Renal pelvis (tissue), 12 donors: ENCODE measurements at places on chromosomes 12 and 14.

DNA sequence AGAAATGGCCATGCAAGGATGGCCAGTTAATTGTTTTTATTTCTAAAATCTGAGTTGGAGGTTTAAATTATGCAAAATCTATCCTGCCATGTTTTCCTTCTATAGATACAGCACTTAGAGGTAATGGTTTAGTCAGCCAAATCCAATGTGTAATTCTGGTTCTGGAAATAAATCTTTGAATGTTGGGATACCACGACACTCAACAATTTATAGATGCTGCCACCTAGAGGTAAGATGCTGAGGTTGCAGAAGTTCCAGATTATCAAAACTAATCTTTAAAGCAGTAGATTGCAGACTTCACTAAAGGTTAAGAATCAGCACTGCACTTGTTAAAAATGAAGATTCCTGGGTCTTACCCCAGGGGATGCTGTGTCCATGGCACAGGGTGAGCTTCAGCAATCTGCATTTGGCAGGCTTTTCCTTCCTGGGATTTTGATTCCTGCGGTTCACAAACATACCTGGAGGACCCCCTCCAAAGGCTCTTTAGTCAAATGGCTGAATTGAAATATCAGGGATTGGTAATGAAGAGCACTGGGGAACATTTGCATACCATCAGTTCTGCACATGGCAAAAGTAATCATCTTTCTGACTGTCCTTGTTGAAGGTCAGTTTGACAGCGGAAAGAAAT lies 53.4 kb upstream of the ANO4 start:
- DNase-seq = peak; percentile 8

- no peak for DNase-seq
These were observed 37.0 kb upstream of the CMKLR1 start for GRCh38 chr12:108375986-108376663.

GRCh38 chr12:87597114-87597513 lies 432.1 kb downstream of the C12orf50 start:
- DNase-seq = no peak

- no peak for DNase-seq
These were observed 219.0 kb downstream of the NTF3 start for GRCh38 chr12:5650829-5651461.

- DNase-seq = peak; percentile 8
These were observed 32.4 kb downstream of the PLEKHG7 start for GRCh38 chr12:92735131-92735721.

GRCh38 chr12:9123781-9124382 lies 8.2 kb upstream of the A2M start:
- DNase-seq = no peak

DNA sequence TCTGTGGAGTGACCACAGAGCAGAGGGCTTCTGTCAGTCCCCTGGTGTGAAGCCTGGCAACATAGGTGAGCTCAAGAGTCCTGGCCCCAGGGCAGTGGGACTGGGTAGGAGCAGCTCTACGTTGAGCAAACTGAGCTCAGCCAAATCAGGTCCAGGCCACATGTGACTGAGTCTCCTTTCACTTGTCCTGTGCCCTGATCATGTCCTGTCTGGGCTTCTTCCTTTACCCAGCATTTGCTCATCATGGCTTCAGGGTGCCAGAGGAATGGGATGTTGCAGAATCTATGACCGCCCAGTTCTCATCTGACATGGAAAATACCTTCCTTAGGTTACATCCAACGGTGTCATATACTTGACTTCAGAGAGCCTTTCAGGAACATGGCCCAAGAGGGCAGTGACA lies 66.4 kb upstream of the GPATCH2L start:
- no peak for DNase-seq

DNA sequence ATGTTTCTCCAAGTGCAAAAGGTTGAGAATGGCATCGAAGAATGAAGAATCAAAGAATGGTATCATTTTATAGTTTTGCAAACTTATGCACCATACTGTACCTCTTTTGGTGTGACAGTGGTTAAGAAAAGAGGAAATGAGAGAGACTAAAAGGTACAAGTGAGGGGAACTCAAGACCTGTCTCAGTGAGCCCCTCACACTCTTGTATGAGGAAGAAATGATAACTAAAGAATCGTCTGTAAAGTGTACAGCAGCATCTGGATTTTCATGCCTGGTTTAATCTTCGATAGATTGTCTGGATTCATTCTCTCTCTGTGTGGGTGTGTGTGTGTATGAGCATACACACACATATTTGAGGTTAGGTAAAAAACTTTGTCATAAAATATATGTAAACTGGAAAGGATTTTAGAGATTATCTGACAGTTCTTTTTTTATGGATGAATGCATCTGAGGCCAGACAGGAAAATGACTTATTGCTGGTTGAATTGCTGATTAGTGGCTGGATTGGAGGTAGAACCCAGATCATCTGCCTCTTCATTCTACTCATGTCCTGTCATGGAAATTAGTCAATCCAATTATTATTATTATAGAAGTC lies 16.0 kb upstream of the SLC38A2 start:
- no peak for DNase-seq

DNA sequence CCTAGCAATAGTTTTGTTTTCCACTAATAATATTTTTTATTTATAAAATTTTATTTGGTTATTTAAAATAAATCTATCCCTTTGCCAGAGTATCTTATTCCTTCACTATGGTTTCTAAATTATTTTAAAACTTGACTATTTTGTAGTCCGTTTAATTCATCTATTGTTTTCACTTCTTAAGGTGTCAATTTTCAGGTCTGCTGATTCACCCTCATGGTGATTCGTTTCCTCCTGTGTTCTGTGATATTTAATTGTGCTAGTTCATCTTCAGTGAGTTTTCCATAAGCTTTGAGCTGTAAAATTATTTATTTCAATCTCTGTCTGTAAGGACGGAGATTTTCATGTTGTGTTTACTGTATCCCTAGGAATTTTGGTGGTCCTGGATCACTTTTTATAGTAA lies 70.6 kb downstream of the SNAPC1 start:
- no peak for DNase-seq
